SK-N-DZ (cell line): ENCODE measurements at places on chromosomes 16 and 17.

GRCh38 chr17:48498164-48498850 lies 32.5 kb downstream of the HOXB1 start:
- DNase-seq, result no peak

DNA sequence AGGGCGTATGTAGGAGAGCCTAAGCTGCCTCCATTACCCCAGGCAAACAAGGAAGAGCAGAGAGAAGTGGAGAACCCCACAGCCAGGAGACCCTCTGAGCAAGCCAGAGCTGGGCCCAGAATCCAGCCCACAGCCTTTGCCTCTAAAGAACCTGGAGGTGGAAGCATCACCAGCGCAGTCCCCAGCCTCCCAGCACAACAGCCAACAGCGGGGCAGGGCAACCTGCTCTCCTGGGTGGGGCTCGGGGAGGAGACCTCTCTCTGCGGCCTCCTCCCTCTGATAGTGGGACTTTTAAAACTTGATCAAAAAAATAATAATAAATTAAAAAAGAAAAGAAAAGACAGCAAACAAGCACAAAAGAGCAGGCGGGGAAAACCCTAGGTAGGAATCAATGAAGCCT lies 45.9 kb downstream of the AXIN2 start:
- DNase-seq, result no peak

GRCh38 chr17:41724476-41725050 lies 9.9 kb downstream of the HAP1 start:
- no peak for DNase-seq

DNA sequence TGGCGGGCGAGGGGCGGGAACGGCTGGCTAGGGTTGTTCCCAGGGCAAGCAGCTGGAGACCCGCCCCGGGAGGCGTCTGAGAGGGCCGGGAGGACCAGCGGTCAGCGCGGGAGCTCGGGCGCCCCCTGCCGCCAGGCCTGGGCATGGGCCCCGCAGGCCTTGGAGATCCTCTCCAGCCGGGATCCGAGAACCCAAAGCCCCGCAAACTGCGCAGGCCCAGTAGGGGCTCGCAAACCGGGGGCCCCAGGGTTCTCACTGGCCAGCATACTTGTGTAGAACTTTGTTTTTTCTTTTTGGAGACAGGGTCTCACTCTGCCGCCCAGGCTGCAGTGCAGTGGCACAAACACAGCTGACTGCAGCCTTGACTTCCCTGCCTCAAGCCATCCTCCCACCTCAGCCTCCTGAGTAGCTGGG lies 20.8 kb upstream of the ZNF423 start:
- DNase-seq, result peak; percentile 40

- no peak for DNase-seq
These were observed 28.7 kb downstream of the UNK start for GRCh38 chr17:75813081-75814020.

- DNase-seq, result no peak
These were observed 10.3 kb downstream of the KRABD2 start for GRCh38 chr17:8366231-8366630.

DNA sequence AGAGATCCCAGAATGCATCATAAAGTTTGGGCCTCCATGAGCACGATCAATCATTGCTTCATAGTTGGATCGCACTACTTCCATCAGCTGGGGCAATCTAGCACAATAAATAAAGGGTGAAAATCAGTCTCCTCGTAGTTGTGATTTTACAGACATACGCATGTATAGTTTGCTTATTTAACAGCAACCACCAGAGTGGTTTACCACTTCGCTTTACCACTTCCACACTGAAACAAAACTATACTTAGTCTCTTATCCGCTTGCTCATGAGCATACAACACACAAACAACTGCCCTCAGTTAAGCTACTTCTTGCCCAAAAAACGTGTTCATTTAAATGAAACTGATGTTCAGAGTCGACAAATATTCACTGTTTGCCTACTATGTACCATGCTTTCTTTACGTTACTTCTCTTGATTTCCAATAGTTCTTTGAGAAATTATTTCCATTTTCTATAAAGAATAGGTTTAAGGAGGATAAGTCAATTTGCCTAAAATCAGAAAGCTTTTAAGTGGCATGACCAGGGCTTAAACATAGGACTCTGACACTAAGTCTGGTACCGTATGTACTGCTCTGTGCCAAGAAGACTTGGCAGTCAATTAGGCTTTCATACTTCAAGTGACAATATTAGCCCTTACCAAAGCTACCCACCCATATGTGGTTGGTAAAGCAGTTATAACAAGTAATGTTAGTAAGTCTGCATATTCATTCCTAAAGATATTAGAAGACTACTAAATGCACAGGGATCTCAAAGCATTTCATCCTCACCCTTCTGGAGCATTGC lies 22.0 kb downstream of the SETD6 start:
- DNase-seq, result no peak

DNA sequence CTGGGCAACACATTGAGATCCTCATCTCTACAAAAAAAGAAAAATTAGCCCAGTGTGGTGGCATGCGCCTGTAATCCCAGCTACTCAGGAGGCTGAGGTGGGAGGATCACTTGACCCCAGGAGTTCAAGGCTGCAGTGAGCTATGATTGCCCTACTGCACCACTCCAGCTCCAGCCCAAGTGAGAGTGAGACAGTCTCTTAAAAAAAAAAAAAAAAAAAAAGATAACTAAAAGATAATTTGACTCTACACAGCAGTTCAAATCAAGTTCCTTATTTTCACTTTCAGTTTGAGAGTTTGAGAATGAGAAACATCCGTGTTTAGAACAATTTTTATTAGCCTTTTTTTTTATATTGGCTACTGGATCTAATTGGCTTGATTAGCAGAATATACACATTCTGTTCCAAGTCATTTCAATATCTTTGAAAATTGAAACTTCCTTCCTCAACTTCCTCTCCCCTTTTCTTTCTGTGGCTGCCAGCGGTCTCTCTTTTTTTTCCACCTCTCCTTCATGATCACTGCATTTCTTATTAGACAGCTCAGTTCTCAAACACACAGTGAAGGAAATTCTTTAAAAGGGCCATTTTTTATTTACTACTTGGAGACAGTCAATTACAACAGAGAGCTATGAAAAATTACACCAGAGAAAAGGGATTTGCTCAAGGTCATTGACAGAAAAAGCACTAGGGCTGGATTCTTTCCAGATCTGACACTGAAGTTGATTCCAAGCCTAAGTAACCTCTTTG lies 4.5 kb upstream of the ACSF2 start:
- no peak for DNase-seq

GRCh38 chr17:68829211-68829610 lies 126.0 kb downstream of the ABCA8 start:
- DNase-seq, result no peak
